ENCODE measurements at places on chromosomes 12 and 14.
A peak's percentile ranks its signal among the peaks of the same experiment; 100 is the strongest.

- DNase-seq, result no peak
Measured at GRCh38 chr14:100836941-100837804, 11.3 kb downstream of the MEG3 start.

DNA sequence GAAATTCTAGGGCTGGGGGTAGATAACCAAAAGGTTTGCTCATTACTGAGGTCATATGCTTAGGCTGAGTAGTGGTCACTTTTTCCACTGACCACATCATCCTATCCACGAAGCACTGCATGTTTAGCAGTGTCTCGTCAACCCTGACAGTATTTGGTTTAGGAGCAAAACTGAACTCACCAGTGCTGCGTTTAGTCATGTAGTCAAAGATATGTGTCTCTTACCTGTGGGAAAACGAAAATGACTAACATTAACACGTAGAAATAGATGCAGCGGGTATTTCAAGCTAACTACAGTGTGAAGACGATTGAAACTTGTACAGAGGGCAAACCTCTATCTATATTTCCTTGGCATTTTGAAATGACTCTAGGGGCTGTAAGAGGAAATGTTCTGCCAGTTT lies 34.6 kb downstream of the MTHFD1 start:
- DNase-seq, result peak; percentile 43

DNA sequence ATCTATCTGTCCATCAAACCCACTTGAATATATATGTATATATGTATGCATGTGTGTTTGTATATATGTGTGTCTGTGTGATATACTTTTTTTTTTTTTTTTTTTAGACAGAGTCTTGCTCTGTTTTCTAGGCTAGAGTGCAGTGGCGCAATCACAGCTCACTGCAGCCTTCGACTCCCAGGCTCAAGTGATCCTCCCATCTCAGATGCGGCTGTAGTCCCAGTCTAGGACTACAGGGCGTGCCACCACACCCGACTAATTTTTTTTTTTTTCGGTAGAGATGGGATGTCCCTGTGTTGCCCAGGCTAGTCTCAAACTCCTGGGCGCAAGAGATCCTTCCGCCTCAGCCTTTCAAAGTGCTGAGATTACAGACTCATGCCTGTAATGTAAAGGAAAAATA lies 13.0 kb upstream of the APOBEC1 start:
- no peak for DNase-seq

- DNase-seq, result peak; percentile 49
Measured at GRCh38 chr14:74763803-74764531, 851 bp downstream of the YLPM1 start.

DNA sequence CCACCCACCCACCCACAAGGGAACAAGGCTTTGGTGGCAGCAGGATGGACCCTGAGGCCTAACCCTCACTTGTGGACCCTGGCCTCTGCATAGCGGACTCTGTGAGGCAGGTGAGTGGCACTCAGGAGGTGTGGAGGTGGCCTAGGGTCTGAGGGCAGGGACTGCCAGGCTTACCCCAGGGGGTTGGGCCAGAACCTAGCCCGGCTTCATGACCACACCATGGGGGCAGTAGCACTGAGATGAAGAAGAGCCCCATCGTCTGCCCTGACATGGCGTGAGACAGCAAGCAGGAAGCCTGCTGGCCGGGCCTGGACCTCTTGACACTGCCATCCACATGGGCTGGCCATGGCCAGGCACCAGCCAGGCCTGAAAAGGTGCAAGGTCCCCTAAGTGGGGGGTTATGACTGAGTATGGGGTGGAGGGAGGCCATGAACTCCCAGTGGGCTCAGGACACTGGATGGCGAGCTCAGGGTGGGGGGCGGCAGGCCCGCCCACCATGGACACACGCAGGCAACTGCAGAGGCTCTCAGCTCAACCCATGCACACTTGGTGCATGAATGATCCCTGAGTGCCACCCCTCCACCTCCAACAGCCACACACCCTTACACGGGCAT lies 29.3 kb downstream of the JAG2 start:
- no peak for DNase-seq

GRCh38 chr12:95431120-95431519 lies 42.8 kb upstream of the METAP2 start:
- no peak for DNase-seq

GRCh38 chr12:15774819-15775218 lies 14.4 kb downstream of the EPS8 start:
- DNase-seq, result no peak

GRCh38 chr14:100298551-100299237 lies 7.5 kb downstream of the SLC25A29 start:
- DNase-seq, result no peak
